ENCODE measurements at places on chromosomes 2 and 18. TPM values are rescaled to one million over a fixed set of nuclear protein-coding genes. Genes with fewer than 3 reads are reported as not detected.

- H3K27me3 ChIP-seq, result no peaks in the 10 kb centered on the region
- H3K4me3 ChIP-seq, result no peak overlapping the region
- no peaks in the 10 kb centered on the region for H3K36me3 ChIP-seq
- H3K4me1 ChIP-seq, result no peaks in the 10 kb centered on the region
These were observed 28.2 kb downstream of the CCDC102B start for GRCh38 chr18:68826121-68826520.

DNA sequence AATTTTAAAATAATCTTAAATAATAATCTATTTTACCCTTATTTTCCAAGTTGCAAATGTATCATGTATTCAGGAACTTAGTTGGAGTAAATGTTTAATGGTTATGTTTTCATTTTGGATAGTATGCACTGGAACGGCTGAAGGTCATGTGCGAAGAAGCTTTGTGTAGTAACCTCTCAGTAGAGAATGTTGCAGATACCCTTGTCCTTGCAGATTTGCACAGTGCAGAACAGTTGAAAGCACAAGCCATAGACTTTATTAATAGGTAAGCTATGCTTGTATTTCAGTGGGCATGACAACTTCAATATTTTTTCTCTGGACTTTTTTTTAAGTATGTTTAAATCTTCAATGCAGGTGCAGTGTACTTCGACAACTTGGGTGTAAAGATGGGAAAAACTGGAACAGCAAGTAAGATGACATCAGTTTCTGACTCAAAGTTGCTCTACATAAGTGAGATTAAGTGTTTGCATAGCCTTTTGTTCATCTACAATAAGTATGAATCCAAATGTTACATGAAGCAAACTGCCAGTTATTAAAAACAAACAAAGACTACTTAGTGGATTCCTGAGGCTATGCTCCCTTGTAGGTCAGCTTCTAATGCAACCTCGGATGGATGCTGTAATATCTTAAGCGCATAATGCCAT lies 63.1 kb downstream of the SPOPL start:
- DNase-seq, result no peak
- no peaks in the 10 kb centered on the region for H3K36me3 ChIP-seq
- H3K27ac ChIP-seq, result no peak overlapping the region
- no peaks in the 10 kb centered on the region for H3K27me3 ChIP-seq

DNA sequence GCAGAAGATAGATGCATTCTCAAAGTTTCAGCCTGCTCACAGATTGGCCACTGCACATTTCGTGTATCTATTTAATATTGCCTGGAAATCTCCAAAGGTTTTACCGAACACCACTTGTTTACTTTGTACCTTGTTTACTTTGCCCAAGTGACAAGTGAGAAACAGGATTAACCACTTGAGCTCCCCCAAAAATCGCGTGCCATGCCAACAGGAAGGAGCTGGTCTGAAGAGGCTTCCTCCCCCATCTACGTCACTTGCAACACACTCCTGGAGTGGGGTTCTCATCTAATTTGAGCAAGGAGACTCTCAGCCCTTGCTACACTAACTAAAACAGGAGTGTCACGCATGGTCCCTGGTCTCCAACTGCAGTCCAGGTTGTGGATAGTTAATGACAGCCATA lies 212.5 kb upstream of the TMEM200C start:
- no peaks in the 10 kb centered on the region for H3K4me1 ChIP-seq
- H3K27ac ChIP-seq, result no peak overlapping the region
- no peak overlapping the region for H3K4me3 ChIP-seq
- DNase-seq, result no peak
- H3K27me3 ChIP-seq, result no peaks in the 10 kb centered on the region

GRCh38 chr2:235055891-235056516 lies 104.2 kb downstream of the SH3BP4 start:
- peak; percentile 61 for DNase-seq
- no peaks in the 10 kb centered on the region for H3K36me3 ChIP-seq
- H3K27me3 ChIP-seq, result no peaks in the 10 kb centered on the region
- H3K4me3 ChIP-seq, result no peak overlapping the region
- H3K27ac ChIP-seq, result no peak overlapping the region

DNA sequence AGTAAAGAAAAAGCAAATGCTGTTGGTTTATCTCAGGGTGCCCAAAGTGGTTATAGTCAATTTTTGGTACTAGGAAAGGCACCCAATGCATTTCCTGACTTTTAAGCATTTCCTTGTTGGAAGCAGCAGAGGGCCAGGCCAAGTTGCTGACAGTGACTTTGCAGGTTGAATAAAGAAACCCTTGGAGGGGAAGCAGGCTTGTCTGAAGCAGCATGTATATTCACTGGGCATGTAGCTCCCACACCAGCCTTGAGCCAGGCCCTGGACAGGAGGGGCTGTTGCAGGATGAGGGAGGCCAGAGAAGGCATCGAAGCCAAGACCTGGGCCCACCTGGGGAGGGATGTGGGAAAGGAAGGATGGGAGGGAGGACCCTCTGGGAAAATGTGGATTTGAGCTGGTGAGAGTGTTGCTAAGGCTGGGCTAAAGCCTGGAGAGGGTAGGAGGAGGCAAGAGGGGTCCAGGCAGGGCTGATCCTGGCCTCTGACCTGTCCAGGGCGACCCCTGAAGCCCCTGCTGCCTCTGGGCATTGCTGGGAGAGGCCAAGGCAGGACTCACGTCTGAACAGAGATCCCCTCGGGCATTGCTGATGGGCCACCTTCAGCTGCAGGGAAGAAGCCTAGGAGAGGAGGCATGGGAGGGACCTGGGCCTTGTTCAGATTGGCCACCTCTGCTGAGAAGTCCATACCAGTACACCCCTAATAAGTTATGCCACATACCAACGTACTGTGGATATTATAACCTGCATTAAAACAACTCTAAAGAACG lies 79.6 kb downstream of the STPG4 start:
- H3K36me3 ChIP-seq, result no peaks in the 10 kb centered on the region
- H3K4me3 ChIP-seq, result no peak overlapping the region
- H3K4me1 ChIP-seq, result peaks cover 25% of the 10 kb centered on the region
- no peak for DNase-seq
- H3K27ac ChIP-seq, result peak overlapping the region; percentile 69

Gene LRRTM1
- 2.7 TPM for polyA plus RNA-seq

Gene ADD2
- polyA plus RNA-seq, result 0.90 TPM

Gene C1QL2
- 12.9 TPM for polyA plus RNA-seq

Gene UNC80
- polyA plus RNA-seq, result 0.43 TPM

Gene ZNF513
- polyA plus RNA-seq, result 26.1 TPM

- H3K27me3 ChIP-seq, result no peaks in the 10 kb centered on the region
- peak; percentile 4 for DNase-seq
- no peak overlapping the region for H3K27ac ChIP-seq
- no peaks in the 10 kb centered on the region for H3K36me3 ChIP-seq
These were observed 264.3 kb downstream of the NOL4 start for GRCh38 chr18:33960417-33960816.

- peak; percentile 82 for DNase-seq
- H3K4me1 ChIP-seq, result no peaks in the 10 kb centered on the region
- no peak overlapping the region for H3K4me3 ChIP-seq
- H3K36me3 ChIP-seq, result no peaks in the 10 kb centered on the region
- no peaks in the 10 kb centered on the region for H3K27me3 ChIP-seq
These were observed 348.6 kb downstream of the DLGAP1 start for GRCh38 chr18:4106407-4107033.

Gene SLC9A4
- polyA plus RNA-seq, result 1.6 TPM

DNA sequence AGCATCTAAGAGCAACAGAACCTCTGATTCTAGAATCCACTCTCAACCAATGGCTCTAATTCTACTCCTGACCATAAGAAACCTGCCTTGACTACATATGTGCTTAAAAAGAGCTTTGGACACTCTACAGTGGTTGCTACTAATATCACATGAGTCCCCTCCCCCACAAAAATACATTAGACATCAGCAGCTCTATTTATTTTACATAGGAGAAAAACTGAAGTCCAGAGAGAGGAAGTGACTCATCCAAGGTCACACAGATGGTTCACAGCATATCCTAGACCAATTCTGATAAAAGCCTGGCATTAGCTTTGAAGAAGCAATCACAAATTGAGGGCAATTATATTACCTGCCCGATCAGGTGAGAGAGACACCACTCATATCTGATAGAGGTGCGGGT lies 49.8 kb downstream of the ALK start:
- no peaks in the 10 kb centered on the region for H3K27me3 ChIP-seq
- H3K4me3 ChIP-seq, result no peak overlapping the region
- no peaks in the 10 kb centered on the region for H3K4me1 ChIP-seq
- no peaks in the 10 kb centered on the region for H3K36me3 ChIP-seq
- no peak overlapping the region for H3K27ac ChIP-seq

- H3K27me3 ChIP-seq, result peaks cover 2% of the 10 kb centered on the region
- H3K4me1 ChIP-seq, result no peaks in the 10 kb centered on the region
- DNase-seq, result no peak
- H3K27ac ChIP-seq, result no peak overlapping the region
- no peaks in the 10 kb centered on the region for H3K36me3 ChIP-seq
- H3K4me3 ChIP-seq, result no peak overlapping the region
These were observed 311.9 kb downstream of the CCDC178 start for GRCh38 chr18:33128581-33128980.

GRCh38 chr2:233692648-233693047 lies at the start of gene UGT1A6:
UGT1A6 (plus strand) TSS chr2:233692890; CDS start chr2:233693005, 115 bp downstream.
- no peak within 1 kb of the TSS for H3K4me3 ChIP-seq
- no peak within 1 kb of the TSS for H3K27ac ChIP-seq
- H3K36me3 ChIP-seq, result no peaks in the 10 kb centered on the region
- DNase-seq, result no peak

Measured in hepatocyte (in vitro differentiated cells).